Activated CD8-positive, alpha-beta T cell treated with anti-CD3 and anti-CD28 coated beads for 36 hours (primary cell): ENCODE measurements at places on chromosomes 5 and 9. TPM values are rescaled to one million over a fixed set of nuclear protein-coding genes. Genes with fewer than 3 reads are reported as not detected.

The TBC1D2 gene
- total RNA-seq = 1.5 TPM

- peak; percentile 39 for DNase-seq
Observed at GRCh38 chr5:59724482-59725391, 168.8 kb downstream of the PDE4D start.

DNA sequence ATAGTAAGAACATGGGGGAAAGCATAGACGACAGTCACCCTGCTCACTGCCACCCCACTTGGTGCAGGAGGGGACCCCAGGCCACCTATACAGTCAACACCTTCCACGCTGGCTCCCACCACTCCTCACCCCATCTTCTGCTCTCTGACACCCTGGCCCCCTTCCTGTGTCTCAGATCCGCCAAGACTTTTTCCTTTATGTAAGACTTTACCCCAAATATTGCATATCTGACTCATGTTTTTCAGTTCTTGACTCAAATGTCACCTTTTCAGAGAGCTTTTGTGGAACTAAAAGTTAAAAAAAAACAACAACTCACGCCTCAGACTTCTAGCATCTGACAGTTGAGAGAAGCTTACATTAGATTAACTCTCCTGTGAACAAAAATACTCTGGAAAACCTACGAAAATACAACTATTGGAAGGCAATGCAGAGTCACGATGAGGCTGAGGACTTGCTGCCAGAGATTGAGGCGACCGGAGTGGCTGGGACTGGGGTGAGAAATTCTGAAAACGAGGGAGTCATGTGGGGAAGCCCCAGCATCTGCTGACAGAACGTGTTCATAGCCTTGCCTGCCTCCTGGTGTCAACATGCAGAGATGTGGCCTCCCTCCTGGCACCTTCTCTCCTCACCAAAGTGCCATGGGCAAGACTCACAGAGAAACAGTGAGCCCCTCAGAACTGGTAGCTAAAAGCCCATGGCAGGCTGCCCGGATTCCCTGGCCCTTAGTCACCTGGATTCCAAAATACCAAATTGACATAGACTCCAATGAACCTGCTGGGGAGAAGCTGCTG lies 22.4 kb upstream of the FCN2 start:
- peak; percentile 73 for DNase-seq

The C9orf43 gene
- 0.83 TPM for total RNA-seq
